ENCODE measurements at places on chromosomes 2 and 18.

GRCh38 chr2:163828771-163829170 is 93.0 kb upstream of the FIGN start:
- no peak for DNase-seq

GRCh38 chr2:239153806-239154591 is 246.8 kb downstream of the HDAC4 start:
- no peak for DNase-seq

GRCh38 chr2:26039603-26040323 is 5.9 kb downstream of the RAB10 start:
- no peak for DNase-seq

DNA sequence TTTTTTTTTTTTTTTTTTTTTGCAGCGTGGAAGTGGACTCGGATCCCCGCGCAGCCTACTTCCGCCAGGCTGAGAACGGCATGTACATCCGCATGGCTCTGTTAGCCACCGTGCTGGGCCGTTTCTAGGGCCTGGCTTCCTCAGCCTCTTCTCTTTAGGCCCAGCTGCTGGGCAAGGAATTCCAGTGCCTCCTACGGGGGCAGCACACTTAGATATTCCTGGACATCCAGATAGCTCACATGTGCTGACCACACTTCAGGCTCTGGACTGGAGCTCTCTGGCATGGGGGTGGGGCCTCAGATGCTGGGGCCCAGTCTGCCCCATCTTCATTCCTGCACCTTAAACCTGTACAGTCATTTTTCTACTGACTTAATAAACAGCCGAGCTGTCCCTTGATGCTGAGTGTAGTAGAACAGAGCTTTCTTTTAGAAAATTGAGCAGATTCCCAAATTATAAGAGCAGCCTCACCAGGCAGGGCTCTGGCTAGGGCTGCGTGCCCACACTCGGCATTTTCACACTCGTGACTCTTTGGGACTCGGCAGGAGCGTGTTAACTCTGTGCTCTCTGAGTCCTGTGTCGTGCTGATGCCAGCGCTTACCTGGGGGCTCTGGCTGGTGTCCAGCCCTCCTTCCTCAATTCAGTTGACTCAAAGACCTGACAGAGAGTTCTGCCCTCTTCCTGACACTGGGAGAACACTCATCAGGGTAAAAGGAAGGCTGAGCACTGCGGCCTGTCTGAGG is 19.3 kb downstream of the SLC30A3 start:
- no peak for DNase-seq

- no peak for DNase-seq
These were observed 70.8 kb downstream of the RAPGEF4 start for GRCh38 chr2:172806493-172806892.

DNA sequence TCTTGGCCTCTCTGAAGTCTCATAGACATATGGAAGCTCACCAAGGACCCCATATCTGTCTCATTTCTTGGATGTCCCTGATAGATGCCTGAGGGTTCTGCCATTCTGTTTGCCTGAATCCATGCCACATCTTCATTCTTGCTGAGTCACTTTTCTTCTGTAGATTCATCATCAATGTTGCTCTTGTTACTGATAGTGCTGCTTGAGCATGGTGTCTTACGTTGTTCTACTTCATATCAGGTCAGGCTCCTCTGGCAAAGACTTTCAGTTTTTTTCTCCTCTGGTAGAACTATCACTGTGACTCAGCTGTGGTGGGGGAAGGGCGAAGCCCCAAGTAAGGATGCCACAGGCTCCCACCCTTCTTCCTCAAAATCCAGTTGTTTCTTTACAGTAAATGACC is 885.2 kb downstream of the DCDC2C start:
- DNase-seq, result no peak

- DNase-seq, result no peak
These were observed 115.0 kb upstream of the SLC39A10 start for GRCh38 chr2:195542067-195542466.

DNA sequence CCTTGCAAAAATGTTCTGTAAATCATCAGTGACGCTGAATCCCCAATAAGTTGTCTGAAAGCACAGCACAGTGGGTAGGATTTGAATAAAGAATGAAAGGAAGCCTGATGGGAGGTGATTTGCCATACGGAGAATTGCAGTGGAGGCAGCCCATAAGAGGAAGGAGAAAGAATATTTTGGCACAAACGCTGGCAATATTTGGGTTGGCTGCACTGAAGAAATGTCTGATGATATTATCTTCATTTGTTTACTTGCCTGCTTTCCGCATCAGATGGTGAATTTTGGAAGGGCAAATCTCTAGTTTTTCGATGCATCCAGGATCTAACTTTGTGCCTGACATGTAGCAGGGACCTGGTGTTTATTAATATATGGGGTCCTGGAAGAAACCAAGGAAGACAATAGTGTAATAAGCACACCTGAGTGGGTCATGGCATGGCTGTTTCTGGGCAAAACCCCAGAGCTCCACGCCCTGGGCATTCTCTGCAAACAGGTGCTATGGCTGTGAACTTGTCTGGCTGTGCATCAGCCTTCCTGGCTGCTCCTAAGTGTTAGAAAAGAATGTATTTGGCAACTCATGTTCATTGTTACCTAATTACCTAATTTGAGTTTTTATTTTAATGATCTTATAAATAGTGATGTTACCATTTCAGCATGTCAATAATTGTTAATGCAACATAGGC is 5.9 kb downstream of the GALR1 start:
- DNase-seq, result no peak

DNA sequence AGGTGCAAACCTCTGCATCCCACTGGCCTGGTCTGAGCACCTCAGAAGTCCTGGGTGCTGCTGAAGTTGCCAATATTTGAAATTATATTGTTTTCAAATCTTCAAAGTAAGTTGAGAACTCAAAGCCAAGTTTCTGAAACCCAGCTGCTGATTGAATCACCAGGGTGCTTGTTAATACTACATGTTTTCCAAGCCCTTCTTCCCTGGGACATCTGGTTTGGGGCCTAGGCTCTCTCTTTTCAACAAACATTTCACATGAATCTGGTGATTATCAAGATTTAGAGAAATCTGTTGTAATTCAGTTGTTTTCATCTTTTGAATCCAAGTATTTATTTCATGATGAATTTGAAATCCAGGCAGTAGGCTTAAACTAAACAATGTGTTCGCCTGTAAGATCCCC is 24.4 kb downstream of the MLPH start:
- no peak for DNase-seq

DNA sequence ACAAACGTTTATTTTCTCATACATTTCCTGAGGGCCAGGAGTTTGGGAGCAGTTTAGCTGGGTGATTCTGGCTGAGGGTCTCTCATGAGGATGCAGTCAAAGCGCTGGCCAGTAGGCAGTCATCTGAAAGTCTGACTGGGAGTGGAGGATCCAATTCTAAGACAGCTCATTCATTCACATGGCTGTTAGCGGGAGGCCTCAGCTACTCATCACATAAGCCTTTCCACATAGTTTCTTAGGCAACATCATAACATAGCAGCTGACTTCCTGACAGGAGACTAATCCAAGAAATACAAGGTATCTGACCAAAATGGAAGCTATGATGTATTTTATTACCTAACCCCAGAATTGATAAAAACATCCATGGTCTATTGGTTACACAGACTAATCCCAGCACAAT is 2.9 kb upstream of the MRPL44 start:
- DNase-seq, result no peak

- DNase-seq, result no peak
These were observed 16.3 kb downstream of the DTNA start for GRCh38 chr18:34726286-34727004.
